RWPE2 (cell line): ENCODE measurements at places on chromosomes 1 and 21.

DNA sequence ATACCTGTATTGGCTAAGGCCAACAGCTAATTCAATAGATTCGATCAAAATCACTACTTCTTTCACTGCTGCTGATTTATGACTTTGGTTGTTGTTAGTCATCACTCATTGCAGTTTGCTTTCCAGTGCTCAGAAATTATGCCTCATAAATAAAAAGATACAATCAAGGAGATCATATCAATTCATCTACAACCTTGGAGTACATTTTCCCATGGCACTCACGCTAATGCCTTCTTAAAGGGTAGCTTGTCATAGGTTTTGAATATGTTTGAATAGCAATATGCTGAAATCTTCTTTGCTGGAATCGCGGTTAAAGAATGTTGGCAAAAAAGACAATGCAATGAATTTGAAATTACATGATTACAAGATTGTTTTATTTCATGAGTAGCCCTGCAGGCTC, 89.9 kb downstream of the KCTD3 start:
- no peak for DNase-seq

DNA sequence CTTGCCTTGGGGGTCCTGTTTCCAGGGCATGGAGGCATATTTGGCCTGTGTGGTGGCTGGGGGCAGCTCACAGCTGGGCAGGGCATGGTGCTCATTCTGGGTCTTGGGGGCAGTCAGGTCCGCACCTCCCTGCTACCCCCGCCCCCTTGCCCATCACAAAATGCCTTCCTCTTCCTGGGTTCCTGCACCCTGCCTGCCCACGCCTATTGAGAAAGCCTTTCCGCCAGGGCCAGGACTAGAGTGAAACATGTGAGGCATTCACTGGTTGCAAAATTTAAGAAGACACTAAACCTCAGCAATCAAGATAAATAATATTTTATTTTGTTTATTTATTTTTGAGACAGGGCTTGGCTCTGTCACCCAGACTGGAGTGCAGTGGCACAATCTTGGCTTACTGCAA, 19.7 kb downstream of the PTAFR start:
- DNase-seq: no peak

DNA sequence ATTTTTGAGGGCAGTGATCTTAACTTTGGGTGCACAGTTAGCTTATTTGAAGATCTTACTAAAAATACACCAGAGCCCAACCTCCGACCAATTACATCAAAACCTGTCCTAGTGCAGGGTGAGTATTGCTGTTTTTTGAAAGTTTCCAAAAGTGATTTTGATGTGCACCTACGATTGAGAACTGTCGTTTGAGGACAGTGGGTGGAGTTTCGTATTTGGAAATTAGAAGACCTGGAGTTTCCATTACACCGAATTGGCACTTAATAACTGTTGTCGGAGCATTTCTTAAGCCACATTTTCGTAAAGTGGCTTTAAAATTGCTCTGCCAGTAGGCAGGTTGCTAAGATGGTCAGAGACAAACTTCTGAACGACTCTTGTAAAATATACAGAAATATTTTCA, 1.1 kb downstream of the SOD1 start:
- no peak for DNase-seq

- no peak for DNase-seq
These were observed 162.4 kb upstream of the POU3F1 start for GRCh38 chr1:38208716-38209632.

GRCh38 chr1:109616391-109616790, 3.0 kb downstream of the GNAT2 start:
- DNase-seq: no peak

GRCh38 chr1:195831789-195832188, 776.5 kb downstream of the KCNT2 start:
- no peak for DNase-seq

DNA sequence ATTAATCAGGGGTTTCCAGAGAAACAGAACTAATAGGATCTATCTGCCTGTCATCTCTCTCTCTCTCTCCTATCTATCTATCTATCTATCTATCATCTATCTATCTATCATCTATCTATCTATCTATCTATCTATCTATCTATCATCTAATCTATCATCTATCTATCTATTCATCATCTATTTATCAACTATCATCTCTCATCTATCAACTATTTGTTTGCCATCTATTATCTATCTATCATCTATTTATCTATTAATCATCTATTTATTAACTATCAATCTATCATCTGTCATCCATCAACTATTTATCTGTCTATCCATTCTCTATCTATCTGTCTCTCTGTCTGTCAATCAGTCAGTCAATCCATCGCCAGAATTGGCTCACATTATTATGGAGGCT, 70.0 kb upstream of the MRPS6 start:
- no peak for DNase-seq

- DNase-seq: no peak
These were observed 4.9 kb downstream of the ASAP3 start for GRCh38 chr1:23478896-23479665.

GRCh38 chr21:33007747-33008146, 18.0 kb upstream of the OLIG2 start:
- no peak for DNase-seq

DNA sequence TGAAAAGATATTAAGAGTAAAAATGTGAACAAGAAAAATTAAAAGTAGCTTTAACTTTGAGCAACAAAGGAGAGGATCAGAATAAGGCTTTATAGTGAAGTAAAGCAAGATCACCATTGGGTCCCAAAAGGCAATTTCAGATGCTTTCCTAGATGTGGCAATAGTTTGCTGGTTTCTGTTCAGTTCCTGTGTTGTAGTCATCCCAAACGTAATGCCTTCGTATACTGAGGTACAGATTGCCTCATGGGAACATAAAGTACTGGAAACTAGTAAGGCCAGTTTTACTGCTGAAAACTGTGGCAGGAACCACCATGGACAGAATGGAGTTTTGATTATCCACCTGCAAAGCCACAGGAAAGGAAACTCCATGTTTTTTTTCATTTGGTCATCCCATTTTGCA, 283.5 kb upstream of the SGIP1 start:
- no peak for DNase-seq

- DNase-seq: no peak
These were observed 23.7 kb downstream of the NMNAT2 start for GRCh38 chr1:183394435-183394834.

GRCh38 chr1:214136324-214136919, 144.5 kb upstream of the SMYD2 start:
- DNase-seq: no peak

GRCh38 chr1:57599236-57599994, 175.6 kb upstream of the DAB1 start:
- DNase-seq: no peak

GRCh38 chr1:31586376-31587327, 10.3 kb downstream of the TINAGL1 start:
- no peak for DNase-seq

DNA sequence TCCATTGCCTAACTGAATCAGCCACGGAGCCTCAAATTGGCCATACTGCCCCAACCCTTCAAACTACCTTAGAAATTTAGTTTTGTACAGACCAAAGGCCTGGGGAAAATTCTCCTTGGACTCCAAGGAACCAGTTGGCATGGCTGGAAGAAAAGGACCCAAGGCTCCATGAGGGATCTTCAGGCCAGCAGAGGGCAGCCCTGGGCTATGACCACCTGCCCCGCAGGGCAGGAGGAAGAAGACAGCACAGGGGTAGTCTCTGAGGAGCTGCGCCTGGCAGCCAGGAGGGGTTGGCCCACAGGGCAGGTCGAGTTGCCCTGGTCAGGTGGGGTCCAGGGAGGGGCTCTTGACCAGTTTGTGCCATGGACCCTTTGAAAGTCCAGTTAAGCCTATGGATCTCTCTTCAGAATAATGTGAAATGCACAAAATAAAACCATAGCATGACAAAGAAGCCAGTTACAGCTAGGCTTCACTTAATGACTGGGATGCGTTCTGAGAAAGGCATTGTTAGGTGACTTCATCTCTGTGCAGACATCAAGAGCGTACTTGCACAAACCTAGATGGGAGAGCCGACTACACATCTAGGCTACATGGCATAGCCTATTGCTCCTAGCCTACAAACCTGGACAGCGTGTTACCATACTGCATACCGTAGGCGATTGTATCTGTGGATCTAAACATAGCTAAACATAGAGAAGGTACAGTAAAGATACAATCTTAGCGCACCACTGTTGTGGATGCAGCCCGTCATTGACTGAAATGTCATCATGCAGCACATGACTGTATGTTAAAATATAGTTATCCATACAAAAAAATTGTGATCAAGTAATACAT, 26.1 kb downstream of the CACNA1S start:
- DNase-seq: no peak

DNA sequence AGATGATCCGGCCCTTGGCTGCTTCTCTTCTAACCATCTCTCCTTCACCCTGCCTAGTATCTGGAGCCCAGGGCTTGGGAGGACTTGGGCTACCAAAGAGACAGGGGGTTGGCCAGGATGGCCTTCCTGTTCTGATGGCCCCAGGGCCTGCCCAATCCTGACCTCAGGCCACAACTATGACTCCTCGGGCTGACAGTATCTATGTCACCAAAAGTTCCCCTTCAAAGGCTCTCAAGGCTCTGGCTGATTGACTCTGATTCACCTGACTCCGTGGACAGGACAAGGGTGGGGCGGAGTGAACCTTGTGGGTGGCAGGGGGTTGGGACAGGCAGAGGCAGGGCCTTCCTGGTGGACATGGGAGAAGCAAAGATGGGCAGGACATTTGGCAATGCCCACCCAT, 12.7 kb downstream of the MEF2D start:
- DNase-seq: no peak

DNA sequence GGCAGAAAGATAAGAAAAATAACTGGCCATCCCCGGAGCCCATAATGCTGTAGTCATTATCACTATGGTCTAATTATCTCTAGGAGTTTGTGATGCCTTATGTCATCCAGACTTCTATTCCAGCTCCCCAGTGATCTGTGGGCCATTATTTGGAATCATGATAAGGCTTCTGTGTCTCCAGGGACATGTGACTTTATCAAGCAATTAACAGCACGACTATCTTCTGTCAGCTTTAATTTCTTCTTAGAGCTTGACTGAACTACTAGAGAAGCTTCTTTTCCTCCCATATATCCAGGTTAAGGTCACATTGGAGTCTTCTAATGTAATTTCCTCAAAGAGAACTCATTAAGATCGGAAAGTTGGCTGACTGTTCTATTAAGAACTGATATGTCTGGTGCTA, 100.4 kb downstream of the LHX8 start:
- no peak for DNase-seq

- no peak for DNase-seq
These were observed 18.9 kb downstream of the LACTBL1 start for GRCh38 chr1:22953740-22954141.

DNA sequence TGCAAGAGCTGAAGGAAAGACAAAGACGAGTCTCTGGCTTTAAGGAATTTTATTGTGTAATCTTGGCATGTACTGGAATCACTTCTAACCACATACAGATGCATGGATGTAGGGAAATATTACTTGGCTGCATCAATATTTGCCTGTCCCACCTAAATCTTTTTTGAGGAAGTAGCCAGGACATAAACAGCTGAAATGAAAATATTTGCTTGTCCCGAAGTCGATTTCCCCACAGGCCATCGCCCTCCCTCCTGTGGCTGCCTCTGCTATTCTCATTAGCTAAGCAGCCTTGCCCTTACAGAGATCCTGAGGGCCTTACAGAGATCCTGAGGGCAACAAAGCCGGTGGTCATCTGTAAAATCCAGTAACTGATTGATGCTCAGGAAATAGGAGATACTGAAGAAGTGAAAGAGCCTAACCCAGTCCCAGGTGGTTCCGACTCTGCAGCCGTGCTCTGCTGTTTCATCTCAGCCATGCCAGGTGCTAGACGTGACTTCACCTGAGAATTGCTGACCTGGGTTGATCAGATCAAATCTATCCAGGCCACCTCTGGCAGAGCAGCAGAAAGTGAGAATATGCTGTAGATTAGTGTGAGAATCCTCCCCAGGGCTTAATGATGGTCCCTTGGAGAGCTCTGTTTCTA, 25.5 kb downstream of the MAN1C1 start:
- DNase-seq: no peak

- no peak for DNase-seq
These were observed 96.9 kb downstream of the KCNJ6 start for GRCh38 chr21:37819372-37819771.

DNA sequence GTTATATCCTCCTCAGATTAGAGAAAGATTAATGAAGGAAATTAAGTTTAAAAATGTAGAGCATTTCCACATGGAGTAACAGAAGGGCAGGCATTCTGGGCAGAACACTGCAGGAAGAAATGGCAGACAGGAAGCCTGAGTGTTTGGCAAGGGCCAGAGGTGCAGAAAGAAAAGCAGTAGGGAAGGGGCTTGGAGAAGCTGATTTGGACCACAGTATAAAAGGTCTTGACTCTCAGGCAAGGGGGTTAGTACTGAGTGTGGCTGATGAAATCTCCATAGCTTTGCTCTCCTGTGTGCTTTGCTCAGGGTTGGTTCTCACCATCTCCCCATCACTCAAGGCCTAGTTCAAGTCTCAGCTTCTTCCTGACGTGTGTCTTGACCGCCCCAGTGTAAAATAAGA, 80.2 kb downstream of the SLC45A1 start:
- no peak for DNase-seq

DNA sequence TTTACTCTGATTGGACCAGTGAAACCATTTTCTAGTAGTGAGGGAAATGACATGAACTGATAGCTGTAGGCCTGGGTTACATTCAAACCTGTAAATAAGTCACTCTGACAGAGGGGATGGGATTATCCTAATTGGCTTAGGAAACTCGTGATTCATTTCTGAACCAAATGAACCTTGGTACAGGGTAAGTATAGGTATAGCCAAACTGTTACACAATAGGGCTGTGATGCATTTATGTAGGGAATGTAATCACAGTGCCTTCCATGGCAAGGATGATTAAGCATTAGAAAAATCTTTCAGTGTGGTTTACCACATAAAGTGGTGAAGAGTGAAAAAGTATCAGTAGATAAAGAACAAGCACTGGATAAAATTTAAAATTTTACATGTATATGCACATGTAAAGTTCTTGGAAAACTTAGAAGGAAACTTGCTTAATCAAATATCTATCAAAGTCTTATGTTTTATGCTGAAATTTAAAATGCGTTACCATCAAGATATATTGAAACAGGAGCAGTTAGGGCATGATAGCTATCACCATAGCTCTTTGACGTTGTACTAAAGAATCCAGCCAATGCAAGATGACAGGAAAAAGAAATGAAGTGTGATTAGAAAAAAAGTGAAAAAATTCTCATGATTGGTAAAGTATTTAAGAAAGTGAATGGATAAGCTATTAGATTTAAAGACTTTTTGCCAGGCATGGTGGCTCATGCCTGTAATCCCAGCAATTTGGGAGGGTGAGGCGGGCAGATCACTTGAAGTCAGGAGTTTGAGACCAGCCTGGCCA, 63.0 kb downstream of the RABGAP1L start:
- DNase-seq: no peak

DNA sequence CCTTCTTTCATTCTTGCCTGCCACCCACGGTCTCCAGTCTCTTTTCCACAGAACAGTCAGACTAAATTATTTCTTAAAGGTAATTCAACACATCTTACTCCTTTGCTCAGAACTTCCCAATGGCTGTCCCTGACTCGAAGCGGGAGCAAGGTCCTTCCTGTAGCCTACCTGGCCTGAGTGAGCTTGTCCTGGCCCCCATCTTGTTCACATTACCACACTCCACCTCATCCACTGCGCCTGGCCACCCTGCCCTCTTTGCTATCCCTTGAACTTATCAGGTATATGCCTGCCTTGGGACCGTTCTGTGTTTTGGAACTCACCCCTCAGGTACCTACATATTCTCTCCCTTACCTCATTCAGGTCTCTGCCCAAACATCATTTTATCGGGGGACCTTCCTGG, 13.3 kb upstream of the GLIS1 start:
- no peak for DNase-seq
